H4 (cell line): ENCODE measurements at places on chromosomes 16 and 17. TPM values are rescaled to one million over a fixed set of nuclear protein-coding genes. Genes with fewer than 3 reads are reported as not detected.

The GCGR gene
- not detected in 2 replicates for total RNA-seq

The BCL6B gene
- total RNA-seq: not detected in 2 replicates

The IGFALS gene
- not detected in 2 replicates for total RNA-seq

The SBK1 gene
- 0.08 TPM in 1 of 2 replicates, not detected in the other for total RNA-seq

The CEMP1 gene
- total RNA-seq: 0.08 TPM in 1 of 2 replicates, not detected in the other
